GM12878 (cell line): ENCODE measurements at places on chromosomes 3 and 15.

DNA sequence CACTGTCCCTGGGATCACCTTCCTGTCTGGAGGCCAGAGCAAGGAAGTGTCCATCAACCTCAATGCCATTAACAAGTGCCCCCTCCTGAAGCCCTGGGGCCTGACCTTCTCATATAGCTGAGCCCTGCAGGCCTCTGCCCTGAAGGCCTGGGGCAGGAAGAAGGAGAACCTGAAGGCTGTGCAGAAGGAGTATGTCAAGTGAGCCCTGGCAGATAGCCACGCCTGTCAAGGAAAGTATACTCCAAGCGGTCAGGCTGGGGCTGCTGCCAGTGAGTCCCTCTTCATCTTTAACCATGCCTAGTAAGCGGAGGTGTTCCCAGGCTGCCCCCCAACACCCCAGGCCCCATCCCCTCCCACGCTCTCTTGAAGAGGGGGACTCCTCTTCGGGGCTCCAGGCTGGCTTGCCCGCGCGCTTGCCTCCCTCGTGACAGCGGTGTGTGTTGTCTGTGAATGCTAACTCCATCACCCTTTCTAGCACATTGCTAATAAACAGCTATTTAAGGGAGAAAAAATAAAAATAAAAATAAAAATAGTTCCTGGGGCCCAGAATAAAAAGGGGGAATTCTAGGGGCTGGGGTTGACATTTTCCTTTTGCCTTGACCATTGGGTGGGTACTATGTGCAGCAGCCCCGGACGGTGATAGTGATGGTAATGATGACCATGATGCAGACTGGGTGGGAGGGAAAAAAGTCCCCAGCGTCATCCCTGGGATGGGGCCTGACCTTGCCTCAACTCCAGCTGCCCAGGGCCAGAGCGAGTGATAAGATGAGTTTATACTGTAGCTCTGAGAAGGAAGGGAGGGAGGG lies 3.3 kb upstream of the ALAS1 start:
- H3K4me1 ChIP-seq, result peaks cover 22% of the 10 kb centered on the region
- no peaks in the 10 kb centered on the region for H3K27me3 ChIP-seq
- DNase-seq, result no peak
- H3K36me3 ChIP-seq, result 0 out of 2 replicates have a peak, but pooled peaks cover 4% of the 10 kb centered on the region

DNA sequence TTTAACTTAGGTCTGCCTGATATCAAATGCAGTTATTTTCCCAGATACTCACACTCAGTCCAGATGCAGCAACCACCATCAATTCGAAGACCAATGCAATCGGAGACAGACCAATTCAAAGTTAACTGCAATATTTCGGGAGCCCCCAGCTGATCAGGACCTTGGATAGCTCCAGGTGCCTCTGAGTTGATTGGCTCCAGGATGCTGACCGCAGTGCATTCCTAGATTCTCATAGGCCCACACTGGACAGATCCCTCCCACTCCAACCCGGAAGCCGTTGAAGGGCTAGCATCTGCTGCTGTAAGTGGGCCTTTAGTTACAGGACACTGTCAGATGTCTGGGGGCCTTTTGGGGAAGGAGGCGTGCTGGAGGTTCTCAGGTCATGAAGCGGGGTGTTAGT lies 89.5 kb upstream of the ATP2B2 start:
- no peaks in the 10 kb centered on the region for H3K36me3 ChIP-seq
- no peaks in the 10 kb centered on the region for H3K4me1 ChIP-seq
- H3K4me3 ChIP-seq, result no peak overlapping the region
- no peak overlapping the region for H3K27ac ChIP-seq

DNA sequence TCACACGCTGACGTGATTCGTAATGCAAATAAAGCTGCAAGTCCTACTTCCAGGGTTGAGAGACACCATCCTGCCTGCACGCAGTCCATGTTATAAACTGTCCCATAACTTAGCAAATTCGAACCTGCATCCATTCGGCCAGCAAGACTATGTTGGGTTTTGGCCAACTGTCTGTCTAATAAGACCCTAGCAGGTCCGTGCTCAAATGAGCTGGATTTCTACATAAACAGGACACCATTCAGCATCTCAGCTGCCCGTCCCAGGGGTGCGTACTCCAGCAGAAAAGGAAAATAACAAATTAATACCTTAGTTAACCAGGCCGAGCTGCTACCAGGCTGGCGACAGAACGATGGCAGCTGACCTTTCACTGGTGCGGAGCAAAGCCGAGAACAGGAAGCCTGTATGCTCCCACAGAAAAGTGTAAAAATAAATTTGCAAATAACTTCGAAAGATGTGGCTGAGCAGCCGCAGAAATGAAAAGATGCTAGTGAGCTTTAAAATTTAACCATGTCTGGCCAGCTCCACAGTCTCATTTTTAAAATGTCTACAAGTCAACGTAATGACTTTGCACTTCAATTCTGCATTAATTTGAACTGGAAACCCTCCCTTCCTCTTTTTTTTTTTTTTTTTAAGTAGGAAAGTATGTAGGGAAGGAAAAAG lies 97.1 kb upstream of the SNRPA1 start:
- H3K4me1 ChIP-seq, result peaks cover 3% of the 10 kb centered on the region
- peaks cover 3% of the 10 kb centered on the region for H3K27me3 ChIP-seq
- H3K27ac ChIP-seq, result no peak overlapping the region
- H3K4me3 ChIP-seq, result no peak overlapping the region

DNA sequence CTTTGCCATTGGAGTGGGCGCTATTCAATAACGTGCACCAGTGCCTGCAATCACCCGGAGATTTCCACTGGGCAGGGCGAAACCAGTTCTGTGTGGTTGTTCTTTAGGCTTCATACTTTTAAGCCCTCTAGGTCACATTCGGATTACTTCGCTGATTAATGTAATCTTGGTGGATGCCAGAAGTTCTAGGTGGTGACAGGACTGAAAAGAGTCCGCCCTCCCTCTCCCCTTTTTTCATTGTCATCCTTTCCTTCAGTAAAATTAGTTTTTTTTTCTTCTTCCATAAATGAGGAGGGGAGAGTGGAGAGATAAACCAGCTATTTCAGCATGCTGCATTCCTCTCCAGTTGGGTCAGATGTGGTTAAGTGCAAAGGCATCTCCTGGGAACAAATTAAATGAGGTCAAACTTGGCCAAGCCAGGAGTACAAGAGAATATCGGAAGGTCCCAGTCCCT lies 2.3 kb upstream of the SLC2A2 start:
- H3K4me3 ChIP-seq, result no peak overlapping the region
- H3K27me3 ChIP-seq, result peaks cover 28% of the 10 kb centered on the region
- H3K27ac ChIP-seq, result no peak overlapping the region
- no peak for DNase-seq

- no peak for DNase-seq
- H3K36me3 ChIP-seq, result no peaks in the 10 kb centered on the region
- H3K4me1 ChIP-seq, result no peaks in the 10 kb centered on the region
Observed at GRCh38 chr3:167913219-167913835, 177.8 kb downstream of the SERPINI1 start.

GRCh38 chr3:134477938-134478337 lies 7.8 kb downstream of the ANAPC13 start:
- H3K4me3 ChIP-seq, result no peak overlapping the region
- H3K36me3 ChIP-seq, result peaks cover 34% of the 10 kb centered on the region
- no peaks in the 10 kb centered on the region for H3K27me3 ChIP-seq
- no peak overlapping the region for H3K27ac ChIP-seq
- no peaks in the 10 kb centered on the region for H3K4me1 ChIP-seq
- no peak for DNase-seq

DNA sequence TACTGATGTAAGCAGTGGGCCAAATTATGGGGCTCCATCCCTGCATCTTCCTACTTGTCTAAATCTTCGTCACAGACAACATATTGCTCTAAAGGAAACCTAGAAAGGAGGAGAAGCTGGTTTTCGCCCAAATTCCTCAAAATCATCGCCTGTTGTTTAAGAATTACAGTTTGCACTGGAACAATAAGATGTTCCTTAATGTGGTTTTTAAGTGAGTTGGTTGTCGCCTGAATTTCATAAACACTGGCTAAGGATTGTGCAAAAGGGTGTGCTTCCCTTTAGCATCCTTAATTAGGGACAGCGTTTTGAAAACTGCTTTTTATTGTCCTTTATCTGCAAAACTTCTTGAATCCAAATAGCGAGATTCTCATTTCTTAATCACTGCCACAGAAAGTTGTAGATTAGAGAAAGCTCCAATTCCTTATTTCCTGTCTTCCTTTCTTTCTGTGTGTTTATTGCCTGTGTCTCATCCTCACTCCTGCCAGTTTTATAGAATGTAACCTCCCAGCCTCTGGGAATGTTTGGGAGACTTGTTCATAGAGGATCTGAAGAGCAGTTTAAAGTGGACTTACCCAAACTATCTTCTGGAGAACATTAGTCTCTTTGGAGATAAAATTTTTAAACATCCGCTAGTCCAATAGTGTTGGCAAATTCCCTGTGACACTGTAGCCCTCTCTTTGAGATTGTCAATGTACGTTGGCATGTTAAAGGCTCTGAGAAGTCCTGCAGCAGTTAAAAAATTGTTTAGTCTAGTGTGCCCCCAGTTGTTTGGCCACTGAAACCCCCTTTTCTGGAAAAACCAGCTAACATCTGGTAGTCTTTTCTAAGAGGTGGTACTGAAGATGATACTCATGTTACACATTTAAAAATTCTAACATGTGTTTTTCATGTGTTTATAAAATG lies 50.4 kb downstream of the FLNB start:
- no peak overlapping the region for H3K4me3 ChIP-seq
- H3K27me3 ChIP-seq, result no peaks in the 10 kb centered on the region
- no peak for DNase-seq
- no peaks in the 10 kb centered on the region for H3K4me1 ChIP-seq
- H3K27ac ChIP-seq, result no peak overlapping the region
- H3K36me3 ChIP-seq, result no peaks in the 10 kb centered on the region

- no peaks in the 10 kb centered on the region for H3K27me3 ChIP-seq
- peaks cover 11% of the 10 kb centered on the region for H3K4me1 ChIP-seq
- H3K27ac ChIP-seq, result no peak overlapping the region
Observed at GRCh38 chr15:60525341-60526039, 46.5 kb upstream of the ICE2 start.

- H3K4me3 ChIP-seq, result no peak overlapping the region
- H3K27ac ChIP-seq, result no peak overlapping the region
- peak; percentile 15 for DNase-seq
Observed at GRCh38 chr3:72338942-72339669, 509.1 kb downstream of the SHQ1 start.

DNA sequence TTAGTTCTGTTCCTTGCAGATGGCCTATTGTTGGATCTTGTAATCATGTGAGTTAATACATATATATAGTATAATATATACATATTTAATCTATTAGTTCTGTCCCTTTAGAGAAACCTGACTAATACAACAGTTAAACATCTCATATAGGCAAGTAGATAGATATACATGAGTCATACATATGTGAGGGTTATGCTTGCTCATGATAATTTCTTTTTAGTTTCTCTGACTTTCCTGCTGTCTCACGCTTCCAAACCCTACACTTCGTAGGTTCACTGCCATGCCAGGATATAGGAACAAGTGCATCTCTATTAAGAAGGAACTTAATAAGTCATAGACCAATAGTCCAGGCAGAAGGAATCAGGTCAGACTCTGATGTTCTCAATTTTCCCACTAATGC lies 16.8 kb upstream of the CLDN16 start:
- H3K27ac ChIP-seq, result no peak overlapping the region
- DNase-seq, result no peak
- no peaks in the 10 kb centered on the region for H3K27me3 ChIP-seq
- H3K36me3 ChIP-seq, result no peaks in the 10 kb centered on the region
- H3K4me1 ChIP-seq, result no peaks in the 10 kb centered on the region

DNA sequence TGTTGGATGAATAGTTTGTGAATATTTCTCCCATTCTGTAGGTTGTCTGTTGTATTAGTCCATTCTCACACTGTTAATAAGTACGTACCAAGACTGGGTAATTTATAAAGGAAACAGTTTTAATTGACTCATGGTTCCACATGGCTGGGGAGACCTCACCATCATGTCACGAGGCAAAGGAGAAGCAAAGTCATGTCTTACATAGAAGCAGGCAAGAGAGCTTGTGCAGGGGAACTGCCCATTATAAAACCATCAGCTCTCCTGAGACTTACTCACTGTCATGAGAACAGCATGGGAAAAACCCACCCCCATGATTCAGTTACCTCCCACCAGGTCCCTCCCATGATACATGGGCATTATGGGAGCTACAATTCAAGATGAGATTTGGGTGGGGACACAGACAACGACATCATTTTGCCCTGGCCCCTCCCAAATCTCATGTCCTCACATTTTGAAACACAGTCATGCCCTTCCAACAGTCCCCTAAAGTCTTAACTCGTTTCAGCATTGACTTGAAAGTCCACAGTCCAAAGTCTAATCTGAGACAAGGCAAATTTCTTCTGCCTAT lies 133.2 kb downstream of the LMLN start:
- no peak overlapping the region for H3K4me3 ChIP-seq
- H3K27me3 ChIP-seq, result peaks cover 3% of the 10 kb centered on the region
- no peaks in the 10 kb centered on the region for H3K36me3 ChIP-seq
- H3K27ac ChIP-seq, result no peak overlapping the region
- no peak for DNase-seq
- H3K4me1 ChIP-seq, result no peaks in the 10 kb centered on the region

- no peaks in the 10 kb centered on the region for H3K36me3 ChIP-seq
- peak overlapping the region; percentile 28 for H3K27ac ChIP-seq
- H3K4me1 ChIP-seq, result peaks cover 29% of the 10 kb centered on the region
Observed at GRCh38 chr3:186254676-186255650, 107.1 kb downstream of the DGKG start.

- H3K4me1 ChIP-seq, result no peaks in the 10 kb centered on the region
- DNase-seq, result no peak
- no peak overlapping the region for H3K4me3 ChIP-seq
- no peaks in the 10 kb centered on the region for H3K36me3 ChIP-seq
- no peaks in the 10 kb centered on the region for H3K27me3 ChIP-seq
- H3K27ac ChIP-seq, result no peak overlapping the region
Observed at GRCh38 chr15:26355472-26356074, 417.3 kb downstream of the GABRB3 start.

GRCh38 chr3:14143271-14144225 lies 18.7 kb downstream of the TMEM43 start:
- peaks cover 16% of the 10 kb centered on the region for H3K4me1 ChIP-seq
- H3K27ac ChIP-seq, result no peak overlapping the region
- DNase-seq, result no peak
- H3K36me3 ChIP-seq, result peaks cover 8% of the 10 kb centered on the region; the same call in 1 of the 2 replicates
- H3K27me3 ChIP-seq, result no peaks in the 10 kb centered on the region

- DNase-seq, result no peak
- no peak overlapping the region for H3K27ac ChIP-seq
- no peak overlapping the region for H3K4me3 ChIP-seq
- no peaks in the 10 kb centered on the region; the same call in 1 of the 2 replicates for H3K36me3 ChIP-seq
- no peaks in the 10 kb centered on the region for H3K27me3 ChIP-seq
- no peaks in the 10 kb centered on the region for H3K4me1 ChIP-seq
Observed at GRCh38 chr15:72503147-72503546, 29.0 kb downstream of the ARIH1 start.

- no peak overlapping the region for H3K27ac ChIP-seq
- no peaks in the 10 kb centered on the region; the same call in 1 of the 2 replicates for H3K27me3 ChIP-seq
- H3K36me3 ChIP-seq, result no peaks in the 10 kb centered on the region
- H3K4me1 ChIP-seq, result no peaks in the 10 kb centered on the region
- no peak overlapping the region for H3K4me3 ChIP-seq
Observed at GRCh38 chr3:155664925-155665695, 79.8 kb downstream of the PLCH1 start.

- peak overlapping the region; percentile 87 for H3K27ac ChIP-seq
- H3K27me3 ChIP-seq, result no peaks in the 10 kb centered on the region
- H3K36me3 ChIP-seq, result no peaks in the 10 kb centered on the region
Observed at GRCh38 chr3:192847941-192848340, 69.7 kb downstream of the MB21D2 start.

- DNase-seq, result no peak
- no peak overlapping the region for H3K27ac ChIP-seq
- no peaks in the 10 kb centered on the region for H3K27me3 ChIP-seq
- H3K4me1 ChIP-seq, result no peaks in the 10 kb centered on the region
- no peaks in the 10 kb centered on the region for H3K36me3 ChIP-seq
Observed at GRCh38 chr3:178492491-178492890, 43.7 kb upstream of the KCNMB2 start.

GRCh38 chr15:35246451-35246850 lies 161.4 kb upstream of the NANOGP8 start:
- no peaks in the 10 kb centered on the region for H3K4me1 ChIP-seq
- no peak overlapping the region for H3K27ac ChIP-seq
- H3K27me3 ChIP-seq, result no peaks in the 10 kb centered on the region
